ENCODE measurements at places on chromosomes 11 and 22.

GRCh38 chr11:83275888-83276641, 10.1 kb downstream of the CCDC90B start:
- no peak for DNase-seq

- DNase-seq, result no peak
These were observed 836.0 kb downstream of the FAM181B start for GRCh38 chr11:81897639-81898038.

DNA sequence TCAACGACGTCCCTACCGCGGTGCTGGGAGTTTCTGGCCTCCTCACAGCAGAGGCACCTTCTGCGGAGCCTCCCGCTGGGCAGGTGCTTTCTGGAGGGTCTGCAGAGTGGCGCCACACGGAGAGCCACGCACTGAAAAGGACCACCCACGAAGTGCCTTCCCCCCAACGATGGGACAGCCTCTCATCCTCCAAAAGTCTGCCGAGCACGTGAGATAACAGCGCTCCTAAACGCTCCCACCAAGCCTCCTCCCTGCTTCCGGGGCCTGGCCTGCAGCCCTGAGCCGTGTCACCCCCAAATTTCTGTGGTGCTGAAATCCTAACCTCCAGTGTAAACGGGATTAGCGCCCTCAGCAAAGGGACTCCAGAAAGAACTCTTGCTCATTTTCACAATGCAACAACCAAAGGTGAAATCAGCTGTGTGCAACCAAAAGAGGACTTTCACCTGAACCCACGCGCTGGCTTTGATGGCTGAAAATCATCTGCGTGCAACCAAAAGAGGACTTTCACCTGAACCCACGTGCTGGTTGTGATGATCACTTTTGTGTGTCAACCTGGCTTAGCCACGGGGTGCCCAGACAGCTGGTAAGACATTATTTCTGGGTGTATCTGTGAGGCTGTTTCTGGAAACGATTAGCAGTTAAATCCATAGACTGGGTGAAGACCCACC, 924.6 kb downstream of the BRD1 start:
- no peak for DNase-seq

GRCh38 chr11:63919267-63920125, 2.5 kb upstream of the RCOR2 start:
- no peak for DNase-seq

- no peak for DNase-seq
These were observed 712.3 kb downstream of the METTL15 start for GRCh38 chr11:28820296-28820989.

DNA sequence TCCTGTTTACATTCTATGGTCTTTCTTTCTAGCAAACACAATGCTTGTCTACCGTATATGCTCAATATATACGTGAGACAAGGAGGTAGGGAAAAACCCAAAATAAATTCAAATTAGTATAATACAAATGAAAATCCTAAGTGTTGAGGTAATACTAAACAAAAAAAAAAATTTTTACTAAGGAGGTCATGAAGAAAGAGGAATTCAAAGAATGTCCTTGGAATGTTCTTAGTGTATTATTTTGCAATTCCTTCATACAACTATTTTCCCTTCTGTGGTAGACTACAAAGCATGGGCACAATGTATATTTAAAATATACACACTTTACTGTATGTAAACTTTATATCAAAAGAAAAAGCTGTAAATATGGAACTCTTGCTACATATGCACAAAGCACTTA, 36.4 kb downstream of the PIK3C2A start:
- no peak for DNase-seq

GRCh38 chr11:76699451-76700091, 29.0 kb upstream of the LRRC32 start:
- DNase-seq, result no peak

DNA sequence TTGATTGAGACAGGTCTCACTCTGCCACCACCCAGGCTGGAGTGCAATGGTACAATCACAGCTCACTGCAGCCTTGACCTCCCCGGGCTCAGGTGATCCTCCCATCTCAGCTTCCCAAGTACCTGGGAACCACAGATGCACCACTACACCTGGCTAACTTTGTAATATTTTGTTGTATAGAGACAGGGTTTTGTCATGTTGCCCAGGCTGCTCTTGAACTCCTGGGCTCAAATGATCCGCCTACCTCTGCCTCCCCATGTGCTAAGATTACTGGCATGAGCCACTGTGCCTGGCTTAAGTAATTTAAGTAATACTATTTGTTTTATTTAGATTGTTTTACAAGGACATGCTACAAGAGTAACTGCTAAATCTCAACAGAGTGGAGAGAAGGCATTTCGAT, 33.5 kb downstream of the ZNF143 start:
- no peak for DNase-seq
